ENCODE measurements at places on chromosomes 11 and 22. TPM values are rescaled to one million over a fixed set of nuclear protein-coding genes. Genes with fewer than 3 reads are reported as not detected.

VPREB3 gene
- not detected for total RNA-seq

IRF7 gene
- total RNA-seq: 133 TPM

GLYAT gene
- not detected for total RNA-seq

OTOG gene
- total RNA-seq: not detected

CAPRIN1 gene
- total RNA-seq: 225 TPM

MUC2 gene
- not detected for total RNA-seq

RAG2 gene
- not detected for total RNA-seq

SRRD gene
- 22.8 TPM for total RNA-seq

LARGE1 gene
- total RNA-seq: 0.07 TPM

AIFM3 gene
- total RNA-seq: 0.51 TPM

ACTN3 gene
- not detected for total RNA-seq

VPS37C gene
- 7.4 TPM for total RNA-seq

DSCAML1 gene
- 0.27 TPM for total RNA-seq

CYP2D6 gene
- total RNA-seq: 7.0 TPM

SDF2L1 gene
- total RNA-seq: 120 TPM

EFCAB6 gene
- not detected for total RNA-seq

POU2AF3 gene
- total RNA-seq: not detected

OR4X1 gene
- total RNA-seq: not detected

PANX3 gene
- not detected for total RNA-seq

TRIM48 gene
- total RNA-seq: not detected

LMO2 gene
- total RNA-seq: not detected

KLHL22 gene
- total RNA-seq: 29.7 TPM

CNGA4 gene
- total RNA-seq: not detected

HINFP gene
- 48.8 TPM for total RNA-seq

KRTAP5-7 gene
- total RNA-seq: not detected

WT1 gene
- not detected for total RNA-seq

TRIM77 gene
- not detected for total RNA-seq

TRPM5 gene
- total RNA-seq: not detected
